ENCODE measurements at places on chromosomes 3 and 15. TPM values are rescaled to one million over a fixed set of nuclear protein-coding genes. Genes with fewer than 3 reads are reported as not detected.

GRCh38 chr3:134840459-134840858 is 45.4 kb downstream of the EPHB1 start:
- DNase-seq = no peak

GRCh38 chr3:151318991-151319390 is 2.4 kb upstream of the GPR87 start:
- DNase-seq = no peak

GRCh38 chr15:50024281-50024680 is 94.8 kb downstream of the ATP8B4 start:
- no peak for DNase-seq

DNA sequence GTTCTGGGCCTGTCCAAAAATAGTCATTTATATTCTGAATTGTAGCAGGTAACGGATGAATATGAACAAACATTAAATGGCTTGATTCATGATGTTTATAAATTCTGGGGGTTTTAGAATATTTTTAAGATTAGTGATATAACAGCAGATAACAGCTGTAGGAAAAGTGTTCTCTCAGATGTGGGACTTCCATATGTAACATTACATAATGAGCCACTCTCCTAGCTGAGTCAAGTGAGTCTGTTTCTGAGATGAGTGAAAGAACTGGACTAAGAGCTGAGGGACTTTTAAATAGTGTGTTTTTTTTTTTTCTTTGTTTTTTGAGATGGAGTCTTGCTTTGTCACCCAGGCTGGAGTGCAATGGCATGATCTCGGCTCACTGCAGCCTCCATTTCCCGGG is 13.9 kb downstream of the YEATS2 start:
- no peak for DNase-seq

DNA sequence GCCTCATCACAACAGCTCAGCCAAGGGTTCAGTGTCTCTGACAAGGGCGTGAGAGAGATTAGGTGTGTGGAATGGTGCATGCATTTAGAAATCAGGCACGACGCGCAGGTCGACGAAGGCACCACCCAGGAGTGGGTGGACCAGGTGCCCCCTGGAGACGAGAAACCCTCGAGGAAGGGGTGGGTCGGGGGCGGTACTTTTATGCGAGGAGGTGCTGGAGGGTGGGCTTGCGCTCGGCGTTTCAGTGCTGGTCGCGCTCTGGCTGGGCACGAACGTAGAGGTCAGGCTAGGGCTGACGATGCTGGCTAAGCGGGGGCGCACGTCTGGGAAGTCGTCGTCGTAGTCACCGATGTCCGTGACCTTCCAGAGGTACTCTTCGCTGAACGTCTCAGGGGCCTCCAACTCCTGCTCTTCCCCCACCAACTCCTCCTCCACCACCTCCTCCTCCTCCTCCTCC is 393 bp downstream of the ERICH6 start:
- peak; percentile 31 for DNase-seq

GRCh38 chr3:24237971-24238706 is 256.5 kb downstream of the THRB start:
- DNase-seq = peak; percentile 74

DNA sequence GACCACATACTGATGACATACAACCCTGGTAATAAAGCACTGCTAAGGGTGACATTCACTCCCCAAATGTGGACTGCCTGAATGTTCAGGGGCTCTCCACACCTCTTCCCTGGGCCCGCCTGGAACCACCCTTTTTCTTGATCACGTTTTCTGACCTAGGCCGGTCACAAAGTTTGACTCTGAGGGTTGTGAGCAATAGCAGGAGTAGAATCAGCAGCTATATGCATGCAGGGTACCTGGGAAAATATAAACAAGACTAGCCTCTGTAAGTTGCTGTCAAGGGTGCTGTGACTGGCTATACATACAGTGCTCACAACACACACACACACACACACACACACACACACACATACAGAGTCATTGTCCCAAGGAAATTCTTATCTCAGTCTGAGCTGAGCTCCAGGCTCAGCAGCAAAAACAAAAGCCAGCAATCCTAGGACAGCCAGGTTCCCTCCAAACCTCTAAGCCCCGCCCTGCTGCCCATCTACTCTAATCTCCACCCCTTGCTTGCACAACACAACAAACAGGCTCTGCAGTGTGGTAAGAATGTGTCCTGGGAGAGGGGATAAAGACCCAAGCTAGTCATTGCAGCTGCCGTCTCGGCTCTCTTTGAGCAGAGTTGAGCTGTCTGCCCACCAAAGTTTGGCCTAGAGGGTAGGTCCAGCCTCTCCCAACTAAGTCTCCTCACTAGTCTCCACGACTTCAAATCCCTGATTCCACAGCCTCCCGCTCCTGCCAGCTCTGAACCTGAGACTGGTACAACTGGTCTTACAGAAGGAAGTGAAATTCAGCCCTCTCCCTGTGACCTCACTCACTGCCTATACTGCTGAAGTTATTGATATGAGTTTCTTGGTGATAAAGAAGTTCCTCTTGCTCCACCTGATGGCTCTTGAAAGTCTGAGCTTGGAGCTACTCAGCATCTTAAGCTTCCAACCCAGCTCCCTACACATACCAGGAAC is 2.2 kb downstream of the BMF start:
- DNase-seq = peak; percentile 95

DNA sequence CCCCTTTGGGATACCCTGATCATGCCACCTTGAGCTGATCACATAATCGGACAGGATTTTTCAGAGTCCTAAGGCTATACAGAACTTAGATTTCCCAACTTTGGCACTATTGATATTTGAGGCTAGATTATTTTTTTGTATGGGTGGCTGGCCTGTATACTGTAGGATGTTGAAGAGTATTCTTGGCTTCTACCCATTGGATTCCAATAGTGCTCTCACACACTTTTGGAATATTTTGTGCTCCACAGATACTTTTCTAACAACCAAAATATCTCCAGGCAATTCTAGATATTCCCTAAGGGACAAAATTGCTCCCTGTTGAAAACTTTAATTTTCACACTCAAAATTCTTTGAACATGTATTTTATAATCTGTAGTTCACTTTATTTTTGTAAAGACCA is 125.1 kb downstream of the ABI3BP start:
- no peak for DNase-seq

- DNase-seq = no peak
These were observed 49.8 kb downstream of the POMGNT2 start for GRCh38 chr3:43055806-43056770.

DNA sequence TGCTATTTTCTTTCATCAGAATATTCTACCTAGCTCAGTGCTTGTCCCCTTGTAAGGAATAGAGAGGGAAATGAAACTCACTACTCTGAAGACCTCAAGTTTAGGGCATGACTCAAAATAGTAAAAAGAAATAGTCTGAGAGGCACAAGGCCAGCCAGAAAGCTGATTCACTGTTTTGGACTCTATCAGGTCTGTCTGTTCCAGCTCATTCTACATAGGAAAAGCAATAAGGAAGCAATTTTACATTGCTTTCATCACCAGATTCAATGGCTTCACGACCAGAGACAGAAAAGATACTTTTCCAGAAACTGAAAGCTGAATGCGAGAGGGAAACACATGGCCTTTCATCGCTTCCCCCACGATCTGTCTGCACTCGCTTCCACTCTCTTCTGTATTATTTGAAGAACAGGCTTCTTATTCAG is 276.0 kb downstream of the GBE1 start:
- no peak for DNase-seq

- DNase-seq = no peak
These were observed 123.2 kb upstream of the BNIP2 start for GRCh38 chr15:59812250-59812870.

DNA sequence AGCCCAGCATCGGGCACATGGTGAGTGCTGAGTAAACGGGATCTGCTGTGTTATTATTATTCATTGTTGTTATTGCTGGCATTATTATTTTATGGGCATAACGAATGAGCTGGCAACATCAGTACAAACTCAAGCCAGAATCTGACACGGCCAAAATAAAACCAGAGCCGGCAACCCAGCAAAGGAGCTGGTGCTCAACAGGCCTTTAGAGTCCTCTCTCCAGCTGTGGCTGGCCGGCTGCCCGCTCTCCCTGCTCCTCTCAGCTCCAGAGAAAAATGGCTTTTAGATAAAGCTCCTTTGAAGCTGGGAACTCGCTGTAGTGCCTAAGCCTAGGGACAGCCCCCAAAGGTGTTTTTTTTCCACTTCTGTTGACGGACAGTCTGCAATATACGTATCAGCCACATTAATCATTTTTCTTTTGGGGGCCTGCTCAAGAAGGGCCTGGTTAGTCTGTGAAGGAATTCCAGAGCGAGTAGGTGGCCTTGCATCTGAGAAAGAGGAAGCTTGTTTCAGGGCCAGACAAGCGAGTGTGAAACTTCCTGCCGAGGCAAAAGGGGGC is 193.9 kb upstream of the UBE2E1 start:
- no peak for DNase-seq

DNA sequence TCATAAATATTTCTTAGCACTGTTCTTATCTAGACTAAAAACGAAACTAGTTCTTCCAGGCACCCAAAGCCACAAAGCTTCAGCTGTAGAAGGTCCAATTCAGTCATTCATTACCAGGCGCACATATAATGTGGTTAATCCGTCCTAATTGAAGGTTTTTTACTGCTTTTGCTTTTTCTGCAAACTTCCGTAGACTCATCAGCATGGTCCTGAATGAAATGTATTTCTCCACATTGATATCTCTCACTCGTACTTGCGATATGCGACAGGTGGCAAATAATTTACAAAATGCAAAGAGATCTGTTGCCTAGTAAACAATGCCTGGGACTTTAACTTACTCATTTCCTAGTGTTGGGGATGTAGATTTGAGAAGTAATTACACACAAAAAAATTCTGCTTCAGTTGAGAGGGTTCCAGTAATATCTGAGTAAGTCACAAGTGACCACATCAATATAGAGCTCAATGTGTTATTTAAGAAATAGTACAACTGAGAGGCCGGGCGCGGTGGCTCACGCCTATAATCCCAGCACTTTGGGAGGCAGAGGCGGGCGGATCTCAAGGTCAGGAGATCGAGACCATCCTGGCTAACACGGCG is 75.0 kb upstream of the MBNL1 start:
- DNase-seq = no peak

GRCh38 chr15:69854521-69855181 is 243.1 kb downstream of the TLE3 start:
- no peak for DNase-seq

DNA sequence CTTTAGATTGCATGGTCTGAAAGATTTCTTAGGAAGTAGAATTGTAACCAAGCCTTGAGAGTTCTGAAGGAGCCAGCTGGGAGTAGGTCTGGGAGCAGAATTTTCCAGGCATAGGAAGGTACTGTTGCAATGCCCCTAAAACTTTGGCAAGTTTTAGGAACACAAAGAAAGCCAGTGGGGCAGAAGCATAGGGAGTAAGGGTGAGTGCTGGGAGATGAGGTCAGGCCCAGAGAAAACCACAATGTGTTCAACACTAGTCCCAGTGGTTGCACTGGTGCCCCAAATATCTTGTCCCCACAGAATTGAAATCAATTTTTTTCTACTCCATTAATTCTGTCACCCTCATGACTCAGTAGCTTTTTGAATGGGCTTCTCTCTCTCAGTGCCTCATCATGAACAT is 120.7 kb upstream of the GALNT15 start:
- no peak for DNase-seq

DNA sequence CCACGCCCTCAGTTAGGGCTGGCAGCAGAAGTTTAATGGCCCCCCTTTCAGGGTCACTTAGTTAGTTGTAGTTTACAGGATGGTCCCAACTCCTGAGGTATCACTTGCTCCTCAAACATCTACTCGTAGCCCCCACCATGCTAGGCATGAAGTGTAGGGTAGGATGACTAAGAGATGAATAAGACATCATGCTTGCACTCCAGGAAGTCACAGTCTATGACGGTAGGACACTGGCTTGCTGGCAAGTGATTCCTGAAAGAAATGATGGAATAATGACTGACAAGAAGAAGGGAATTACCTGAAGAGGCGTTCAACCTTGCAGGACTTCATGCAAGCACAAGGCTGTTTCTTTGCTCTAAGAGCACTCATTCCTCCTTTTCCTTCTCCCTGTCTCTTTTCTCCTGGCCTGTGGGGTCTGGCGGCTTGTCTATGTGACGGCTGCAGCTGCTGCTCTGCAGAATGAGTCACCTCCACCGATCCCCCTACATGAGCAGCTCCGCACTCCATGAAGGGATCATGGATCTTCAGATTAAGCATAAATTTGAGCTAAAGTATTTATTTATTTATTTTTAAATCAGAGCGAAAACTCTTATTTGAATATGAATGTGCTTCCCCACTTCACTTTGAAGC is 82.9 kb upstream of the BOC start:
- DNase-seq = no peak

- DNase-seq = no peak
These were observed 158.4 kb downstream of the KLF13 start for GRCh38 chr15:31484986-31485385.

DNA sequence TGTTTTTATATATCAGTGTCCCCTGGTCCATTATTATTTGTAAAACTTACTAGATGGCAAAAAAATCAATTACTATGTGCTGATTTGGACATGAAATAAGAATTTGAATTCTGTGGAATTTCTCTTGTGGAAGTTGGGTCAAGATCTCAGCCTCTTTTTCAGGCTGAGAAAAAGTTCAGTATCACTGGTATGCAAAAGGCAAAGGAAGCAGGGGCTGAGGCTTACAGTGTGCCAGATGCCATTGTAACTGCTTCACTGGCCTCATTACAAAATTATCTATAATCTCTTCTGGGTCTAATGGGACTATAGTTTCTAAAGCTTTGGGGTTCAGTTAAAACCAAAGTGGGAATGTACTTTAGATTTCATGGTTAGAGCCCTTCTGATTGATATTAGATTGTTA is 125.9 kb upstream of the SLC7A14 start:
- DNase-seq = no peak

- peak; percentile 15 for DNase-seq
These were observed 1.0 kb downstream of the OGG1 start for GRCh38 chr3:9750556-9751411.

DNA sequence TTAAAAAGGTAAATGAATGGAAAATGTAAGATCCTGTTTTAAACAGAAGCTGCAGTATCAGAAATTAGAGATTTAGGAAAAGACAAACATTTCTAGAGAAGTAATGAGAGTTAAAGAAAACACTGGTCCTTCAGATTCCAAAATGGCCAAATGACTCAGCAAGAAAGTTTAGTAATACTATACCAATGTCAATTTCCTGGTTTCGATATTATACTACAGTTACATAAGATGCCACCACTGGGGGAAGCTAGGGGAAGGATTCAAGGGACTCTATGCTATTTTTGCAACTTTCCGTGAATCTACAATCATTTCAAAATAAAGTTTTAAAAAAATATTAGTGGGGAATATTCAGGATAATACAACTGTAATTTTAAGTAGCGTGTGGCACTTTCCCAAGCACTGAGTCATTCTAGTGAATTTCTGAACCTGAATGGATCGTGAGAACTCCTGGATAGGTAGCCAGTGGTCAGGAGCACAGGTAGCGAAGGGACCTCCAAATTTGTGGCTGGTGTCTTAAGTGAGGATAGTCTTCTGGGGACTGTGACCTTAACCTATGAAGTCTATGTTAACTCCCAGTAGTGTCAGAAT is 37.6 kb downstream of the TMCC1 start:
- DNase-seq = peak; percentile 25

- DNase-seq = no peak
These were observed 45.4 kb upstream of the DLG1 start for GRCh38 chr3:197343656-197344408.

- DNase-seq = no peak
These were observed 137.1 kb downstream of the VPS13C start for GRCh38 chr15:61923173-61923572.

GRCh38 chr3:50575372-50575771 is 6.0 kb downstream of the HEMK1 start:
- no peak for DNase-seq

The EXD1 gene
- total RNA-seq = not detected

The SYNPR gene
- not detected for total RNA-seq

The ABI3BP gene
- not detected for total RNA-seq

The TIGIT gene
- total RNA-seq = not detected

The CCNB2 gene
- 84.6 TPM for total RNA-seq

The CASR gene
- not detected for total RNA-seq

The ANKRD34C gene
- total RNA-seq = not detected

The WDR93 gene
- 0.08 TPM for total RNA-seq
